ENCODE measurements at places on chromosomes 12 and 14.
A peak's percentile ranks its signal among the peaks of the same experiment; 100 is the strongest.

- DNase-seq, result no peak
These were observed 67.2 kb upstream of the FOXN3 start for GRCh38 chr14:89484051-89484844.

- DNase-seq, result no peak
These were observed 31.3 kb upstream of the DLK1 start for GRCh38 chr14:100695423-100695738.

DNA sequence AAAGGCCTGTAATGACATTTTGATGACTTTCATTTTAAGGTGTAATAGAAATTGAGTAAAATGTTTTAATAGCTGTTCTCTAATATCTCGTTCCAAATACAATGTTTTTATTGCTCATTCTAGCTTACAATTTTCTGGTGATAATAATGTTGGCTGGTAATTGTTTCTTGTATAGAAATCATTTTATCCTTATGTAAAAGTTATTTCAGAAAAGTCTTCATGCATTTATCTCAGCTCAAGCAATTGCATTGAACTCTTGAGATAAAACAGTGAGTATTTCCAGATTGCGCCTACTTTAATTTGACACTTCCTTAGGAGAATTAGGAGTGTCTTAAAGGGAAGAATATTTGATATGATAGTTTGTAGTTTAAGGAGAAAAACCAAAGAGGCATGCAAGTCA, 4.0 kb downstream of the RMST start:
- no peak for DNase-seq

DNA sequence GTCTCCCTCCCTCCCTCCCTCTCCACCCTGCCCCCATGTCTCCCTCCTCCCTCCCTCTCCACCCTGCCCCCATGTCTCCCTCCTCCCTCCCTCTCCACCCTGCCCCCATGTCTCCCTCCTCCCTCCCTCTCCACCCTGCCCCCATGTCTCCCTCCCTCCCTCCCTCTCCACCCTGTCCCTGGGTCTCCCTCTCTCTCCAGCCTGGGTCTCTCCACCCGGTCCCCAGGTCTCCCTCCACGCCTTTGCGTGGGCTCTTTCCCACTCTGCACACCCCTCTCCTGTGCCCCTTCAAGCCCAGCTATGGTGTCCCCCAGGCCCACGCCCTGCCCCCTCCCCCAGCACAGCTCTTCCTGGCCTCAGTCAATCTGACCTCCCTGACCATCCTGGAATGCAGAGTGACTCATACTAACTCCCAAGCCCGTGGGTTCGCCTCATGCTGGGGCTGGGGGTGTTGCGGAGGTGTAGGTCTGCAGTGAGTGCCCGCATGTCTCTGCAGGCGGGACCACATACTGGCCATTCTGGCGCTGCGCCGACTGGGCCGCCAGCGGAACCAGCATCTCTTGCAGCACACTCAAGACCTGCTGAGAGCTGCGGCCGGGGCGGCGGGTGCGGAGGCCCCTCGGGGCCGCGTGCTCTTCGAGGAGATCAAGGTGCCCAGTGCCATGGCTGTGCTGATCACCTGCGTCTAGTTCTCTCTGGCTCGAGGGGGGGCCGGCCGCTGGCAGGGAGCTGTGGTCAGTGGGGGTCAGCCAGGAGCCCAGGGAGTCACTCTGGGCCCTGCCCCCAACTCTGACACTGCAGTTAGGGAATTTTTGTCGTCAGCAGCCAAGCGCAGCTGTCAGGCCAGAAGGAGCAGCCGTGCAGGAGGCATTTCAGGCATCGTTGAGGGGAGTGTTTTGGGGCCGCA, 13.5 kb upstream of the TNFAIP2 start:
- DNase-seq, result no peak

GRCh38 chr12:117092886-117093285, 6.3 kb downstream of the TESC start:
- DNase-seq, result no peak

- DNase-seq, result peak; percentile 47
These were observed 1061.8 kb downstream of the BCL11B start for GRCh38 chr14:98210045-98210672.

DNA sequence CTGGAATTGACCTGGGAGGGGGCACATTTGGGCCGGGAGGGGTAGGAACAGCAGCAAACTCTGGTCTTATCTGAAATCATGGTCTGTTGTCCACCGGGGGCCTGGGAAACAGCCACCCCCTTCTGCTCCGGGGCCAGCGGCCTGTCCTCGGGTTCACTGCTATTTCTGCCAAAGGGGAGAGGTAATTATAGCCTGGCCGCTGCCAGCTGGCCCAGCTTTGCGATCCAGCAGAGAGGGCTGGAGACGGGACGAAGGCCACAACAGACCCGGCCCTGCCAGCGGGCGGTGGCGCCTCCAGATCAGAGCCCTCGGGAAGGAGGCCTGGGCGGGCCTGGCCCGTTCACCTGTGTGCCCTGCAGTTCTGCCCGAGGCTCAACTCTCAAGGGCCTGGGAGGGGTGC, at the start of gene C14orf180:
TSS of gene C14orf180 (plus strand) at position 258 of the 400 bp plus-strand sequence. CDS start 6,667 bp downstream, outside the sequence.
- no peak for DNase-seq

DNA sequence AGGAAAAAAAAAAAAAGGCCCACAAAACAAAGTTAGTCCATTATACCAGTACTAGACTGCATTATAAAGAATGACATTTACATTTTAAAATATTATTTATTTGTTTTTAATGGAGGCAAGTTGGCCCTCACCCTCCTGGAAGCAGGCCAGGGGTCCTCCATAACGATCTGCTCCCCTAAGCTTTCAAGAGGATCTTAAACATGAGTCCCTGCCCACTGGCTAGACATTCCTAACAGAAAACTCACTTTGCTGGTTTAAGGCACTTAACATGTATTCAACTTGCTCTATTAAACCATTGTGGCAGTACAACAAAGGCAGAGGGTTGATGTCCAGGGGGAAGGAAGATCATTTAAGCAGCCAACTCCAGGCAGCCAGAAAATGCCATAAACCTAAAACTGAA, 111.4 kb downstream of the STXBP6 start:
- DNase-seq, result no peak

DNA sequence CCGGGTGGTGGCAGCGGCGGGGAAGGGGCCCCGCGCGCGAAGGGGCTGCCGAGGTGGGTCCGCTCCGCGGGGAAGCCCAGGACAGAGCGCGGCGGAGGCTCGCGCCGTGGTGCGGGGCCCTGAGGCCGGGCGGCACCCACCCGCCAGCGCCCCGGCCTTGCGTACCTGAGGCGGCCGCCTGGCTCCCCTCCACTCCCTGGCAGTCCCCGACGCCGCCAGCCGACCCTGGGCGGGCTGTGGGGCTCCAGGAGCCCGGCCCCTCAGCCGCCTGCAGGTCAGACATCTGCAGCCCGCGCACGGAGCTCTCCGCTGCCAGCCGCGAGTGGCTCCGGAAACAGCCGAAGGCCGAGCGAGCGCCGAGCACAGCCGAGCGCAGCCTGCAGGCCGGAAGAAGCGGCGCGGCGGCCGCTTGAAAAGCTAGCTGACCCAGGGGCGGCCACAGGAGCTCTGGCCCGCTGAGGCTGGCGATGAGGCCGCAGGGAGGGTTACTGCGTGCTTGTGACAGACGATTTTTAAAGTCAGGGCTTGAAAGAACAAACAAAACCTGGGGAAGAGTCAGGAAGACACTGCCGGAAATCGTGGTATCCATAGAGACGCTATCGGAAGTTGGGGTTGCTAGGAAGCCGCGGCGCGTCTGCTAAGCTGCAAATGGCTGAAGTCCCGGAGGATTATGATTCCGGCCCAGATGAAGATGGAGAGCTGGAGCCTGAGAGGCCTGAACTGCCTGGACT, at the start of the genes SAMD15 and TMED8:
TSS of gene SAMD15 (plus strand) at position 609 of the 731 bp plus-strand sequence. CDS start at position 649, 40 bp downstream.
TSS of gene TMED8 (minus strand) at position 324 of the 731 bp plus-strand sequence. CDS start at position 283, 41 bp downstream.
- peak; percentile 72 for DNase-seq

DNA sequence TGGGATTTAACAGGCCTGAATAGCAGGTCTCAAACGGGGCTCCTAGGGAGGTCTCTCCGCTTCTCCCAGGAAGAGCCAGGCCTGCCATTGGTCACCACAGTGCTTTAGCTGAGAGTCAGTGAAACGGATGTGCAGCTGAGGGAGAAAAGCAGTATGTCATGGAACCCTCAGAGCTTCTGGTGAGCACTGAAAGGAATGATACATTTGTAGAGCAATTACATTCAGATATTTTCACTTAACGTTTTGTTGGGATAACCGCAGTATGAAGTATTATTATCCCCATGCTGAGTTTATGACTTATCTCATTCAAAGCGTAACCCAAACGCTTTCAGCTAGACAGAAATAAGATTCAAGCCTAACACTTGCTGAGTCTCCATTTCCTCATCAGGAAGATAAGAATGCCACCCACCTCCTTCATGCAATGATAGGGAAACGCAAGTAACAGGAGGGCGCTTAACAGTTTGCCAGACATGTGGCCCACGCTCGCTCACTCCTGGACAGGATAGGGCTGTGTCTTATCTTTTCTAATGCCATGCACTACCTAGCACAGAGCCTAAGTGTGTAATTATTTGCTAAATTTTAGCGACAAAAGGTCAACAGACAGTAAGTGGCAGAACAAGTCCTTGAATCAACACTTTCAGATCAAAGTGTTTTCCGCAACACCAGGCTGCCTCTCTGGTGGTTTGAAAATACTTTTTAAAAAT, 28.2 kb downstream of the DAD1 start:
- DNase-seq, result no peak

- DNase-seq, result no peak
These were observed 904 bp upstream of the FAM177A1 start for GRCh38 chr14:35044939-35045797.

DNA sequence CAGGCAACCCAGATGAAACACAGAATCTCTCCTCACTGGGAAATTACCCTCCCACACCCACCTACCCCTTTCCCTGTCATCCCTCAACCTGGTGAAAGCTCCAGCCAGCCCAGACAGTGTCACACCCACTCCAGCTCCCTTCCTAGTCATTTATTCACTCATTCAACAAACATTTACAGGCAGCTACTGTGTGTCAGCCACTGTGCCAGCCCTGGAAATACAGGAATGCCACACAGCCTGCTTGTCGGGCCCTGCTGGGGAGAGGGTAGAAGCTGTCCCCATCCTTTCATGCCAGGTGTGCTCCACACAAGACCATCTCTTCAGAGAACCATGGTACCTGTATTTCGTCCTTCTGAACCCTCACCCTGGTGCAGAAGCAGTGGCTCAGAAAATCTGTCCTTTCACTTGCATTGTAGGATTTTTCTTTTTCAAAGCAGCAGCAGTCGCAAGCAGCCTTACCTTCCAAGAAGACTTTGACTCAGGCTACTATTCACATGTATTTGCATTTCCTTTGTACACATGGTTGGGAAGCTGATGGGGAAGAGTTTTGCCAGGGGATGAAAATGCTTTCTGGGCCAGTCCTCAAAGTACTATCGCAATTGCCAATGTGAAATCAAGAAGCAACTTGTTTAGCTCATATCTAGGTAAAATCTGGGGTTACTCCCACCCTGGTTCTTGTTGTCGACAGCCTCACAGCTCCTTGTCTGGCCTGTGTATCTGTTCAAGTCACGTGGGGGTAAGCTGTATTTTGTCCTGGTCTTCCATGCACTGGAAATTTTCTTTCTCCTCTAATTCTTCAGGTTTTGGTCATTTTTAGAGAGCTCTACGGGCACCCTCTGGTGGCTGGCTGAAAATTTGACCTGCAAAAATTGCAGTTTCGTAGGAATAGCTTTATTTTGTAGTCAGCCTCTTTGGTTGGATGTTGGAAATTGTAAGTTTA, 147.4 kb upstream of the EGLN3 start:
- DNase-seq, result no peak

GRCh38 chr14:25340882-25341281, 290.9 kb upstream of the STXBP6 start:
- no peak for DNase-seq

DNA sequence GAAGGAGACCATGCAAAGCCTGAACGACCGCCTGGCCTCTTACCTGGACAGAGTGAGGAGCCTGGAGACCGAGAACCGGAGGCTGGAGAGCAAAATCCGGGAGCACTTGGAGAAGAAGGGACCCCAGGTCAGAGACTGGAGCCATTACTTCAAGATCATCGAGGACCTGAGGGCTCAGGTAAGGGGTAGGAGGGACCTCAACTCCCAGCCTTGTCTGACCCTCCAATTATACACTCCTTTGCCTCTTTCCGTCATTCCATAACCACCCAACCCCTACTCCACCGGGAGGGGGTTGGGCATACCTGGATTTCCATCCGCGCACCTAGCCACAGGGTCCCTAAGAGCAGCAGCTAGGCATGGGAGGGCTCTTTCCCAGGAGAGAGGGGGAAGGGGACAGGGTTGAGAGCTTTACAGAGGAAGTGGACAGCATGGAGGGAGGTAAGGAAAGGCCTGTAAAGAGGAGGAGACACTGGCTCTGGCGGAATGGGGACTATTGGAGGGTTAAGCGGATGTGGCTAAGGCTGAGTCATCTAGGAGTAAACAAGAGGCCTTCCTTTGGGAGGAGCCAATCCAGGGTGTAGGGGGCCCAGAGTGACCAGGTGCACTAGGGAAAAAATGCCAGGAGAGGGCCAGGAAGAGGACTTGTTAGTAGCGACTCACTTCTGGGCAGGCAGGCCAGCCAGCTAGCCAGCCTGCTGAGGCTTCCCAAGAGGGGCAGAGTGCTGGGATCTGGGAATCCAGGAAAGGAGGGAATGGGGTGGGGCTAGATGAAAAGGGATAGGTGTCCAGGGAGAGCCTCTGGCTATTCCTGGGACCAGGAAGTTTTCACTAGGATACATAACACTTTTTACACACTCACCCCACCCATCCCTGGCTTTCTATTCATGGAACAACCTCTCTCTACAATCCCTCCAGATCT, 754 bp downstream of the KRT18 start:
- no peak for DNase-seq

DNA sequence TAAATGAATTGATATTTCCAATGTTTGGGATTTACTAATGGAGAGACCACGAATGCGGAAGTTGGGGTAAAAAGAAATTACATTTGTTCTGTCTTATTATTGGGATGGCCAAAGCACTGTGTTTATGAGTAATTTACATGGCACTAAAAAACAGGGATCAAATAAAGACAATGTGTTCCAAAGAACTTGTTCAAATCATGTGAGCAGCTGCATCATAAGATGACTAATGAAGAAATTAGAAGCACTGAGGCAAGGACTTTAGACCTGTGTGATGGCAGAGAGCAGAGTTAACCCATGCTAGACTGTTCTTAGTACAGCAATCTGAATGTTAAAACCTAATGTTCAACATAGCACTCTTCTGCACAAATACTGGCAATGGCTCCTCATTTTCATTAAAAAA, 34.3 kb upstream of the DCN start:
- no peak for DNase-seq

DNA sequence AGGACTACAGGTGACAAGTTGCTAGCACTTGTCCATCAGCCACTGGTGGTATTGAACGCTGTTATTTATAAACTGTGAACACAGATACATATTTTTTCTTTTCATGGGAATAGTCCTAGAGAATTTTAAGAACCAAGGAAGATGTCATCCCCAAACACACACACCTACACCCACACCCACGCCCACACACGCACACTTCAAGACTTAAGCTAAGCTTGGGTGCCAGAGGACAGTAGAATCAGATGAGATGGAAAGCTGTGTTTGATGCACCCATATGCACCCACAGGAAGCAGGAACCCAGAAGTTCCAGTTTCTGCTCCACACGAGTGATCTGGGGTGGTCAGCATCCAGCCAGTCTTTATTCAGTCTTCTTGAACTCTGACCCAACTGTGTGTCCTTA, 348.3 kb downstream of the KCNH5 start:
- no peak for DNase-seq

DNA sequence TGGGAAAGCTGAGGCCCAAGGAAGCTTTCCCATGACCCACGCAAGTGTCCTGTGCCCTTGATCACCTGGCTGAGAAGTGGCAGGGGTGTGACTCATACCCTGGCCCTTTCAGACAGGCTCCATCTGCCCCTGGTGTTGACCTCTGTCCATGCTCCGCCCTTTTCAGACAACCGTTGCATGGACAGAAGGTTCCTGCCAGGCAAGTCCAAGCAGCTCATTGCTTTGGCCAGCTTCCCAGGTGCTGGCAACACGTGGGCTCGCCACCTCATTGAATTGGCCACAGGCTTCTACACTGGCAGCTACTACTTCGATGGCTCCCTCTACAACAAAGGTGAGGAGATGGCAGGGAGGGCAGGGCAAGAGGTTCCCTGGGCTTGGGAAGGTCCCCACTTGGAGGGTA, 103.5 kb downstream of the WSCD2 start:
- DNase-seq, result no peak

All from activated T-cell treated with anti-CD3 and anti-CD28 coated beads, Interleukin-2, amount 50 U/mL, for 4 hours (primary cell).